HuH-7.5 (cell line): ENCODE measurements at places on chromosomes 4 and X.

- DNase-seq, result no peak
Measured at GRCh38 chr4:81304871-81305270, 89.8 kb upstream of the PRKG2 start.

- no peak for DNase-seq
Measured at GRCh38 chr4:1206299-1207156, 34.1 kb upstream of the SPON2 start.

- no peak for DNase-seq
Measured at GRCh38 chr4:36165631-36166005, 78.7 kb downstream of the ARAP2 start.

- DNase-seq, result no peak
Measured at GRCh38 chrX:96721354-96721753, 36.7 kb downstream of the DIAPH2 start.

- no peak for DNase-seq
Measured at GRCh38 chr4:155738548-155738947, 20.3 kb upstream of the GUCY1B1 start.

- no peak for DNase-seq
Measured at GRCh38 chr4:75514949-75515612, 808 bp downstream of the THAP6 start.

GRCh38 chr4:190014771-190015537, 12.1 kb downstream of the FRG2 start:
- DNase-seq, result no peak

- DNase-seq, result peak; percentile 26
Measured at GRCh38 chr4:143348233-143349077, 11.8 kb downstream of the GAB1 start.

GRCh38 chr4:48259748-48260147, 9.9 kb downstream of the TEC start:
- DNase-seq, result no peak

GRCh38 chr4:183635321-183635720, 23.7 kb downstream of the RWDD4 start:
- DNase-seq, result no peak

GRCh38 chrX:77453190-77453589, 6.0 kb downstream of the FGF16 start:
- no peak for DNase-seq

DNA sequence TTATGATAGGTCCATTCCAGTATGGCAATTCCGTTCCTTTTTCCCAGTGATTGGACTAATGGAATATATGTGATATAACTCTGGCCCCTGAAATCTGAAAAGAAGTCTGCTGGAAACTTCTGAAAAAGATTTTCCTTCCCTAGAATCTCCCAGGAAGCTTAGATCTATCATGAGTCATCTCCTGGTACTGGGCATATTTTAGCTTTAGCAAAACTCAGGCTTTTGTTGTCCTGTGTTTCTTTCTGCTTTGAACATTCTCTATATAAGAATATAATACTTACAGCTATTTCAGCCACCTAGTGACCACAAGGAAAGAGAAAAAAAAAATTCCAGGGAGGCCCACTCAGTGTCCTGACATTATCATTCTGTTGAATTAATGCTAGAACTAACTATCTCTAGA, 597.2 kb upstream of the GRIA3 start:
- DNase-seq, result no peak

DNA sequence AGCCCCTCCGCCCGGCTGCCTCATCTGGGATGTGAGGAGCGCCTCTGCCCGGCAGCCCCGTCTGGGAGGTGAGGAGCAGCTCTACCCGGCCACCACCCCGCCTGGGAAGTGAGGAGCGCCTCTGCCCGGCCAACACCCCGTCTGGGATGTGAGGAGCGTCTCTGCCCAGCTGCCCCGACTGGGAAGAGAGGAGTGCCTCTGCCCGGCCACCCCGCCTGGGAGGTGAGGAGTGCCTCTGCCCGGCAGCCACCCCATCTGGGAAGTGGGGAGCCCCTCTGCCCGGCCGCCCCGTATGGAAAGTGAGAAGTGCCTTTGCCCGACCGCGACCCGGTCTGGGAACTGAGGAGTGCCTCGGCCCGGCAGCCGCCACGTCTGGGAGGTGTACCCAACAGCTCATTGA, 74.3 kb upstream of the TNIP3 start:
- no peak for DNase-seq

- no peak for DNase-seq
Measured at GRCh38 chr4:14650127-14650526, 352.2 kb upstream of the CPEB2 start.

GRCh38 chr4:62018537-62018936, 818.4 kb downstream of the ADGRL3 start:
- no peak for DNase-seq

- DNase-seq, result no peak
Measured at GRCh38 chr4:152699313-152699712, 19.5 kb upstream of the TMEM154 start.

DNA sequence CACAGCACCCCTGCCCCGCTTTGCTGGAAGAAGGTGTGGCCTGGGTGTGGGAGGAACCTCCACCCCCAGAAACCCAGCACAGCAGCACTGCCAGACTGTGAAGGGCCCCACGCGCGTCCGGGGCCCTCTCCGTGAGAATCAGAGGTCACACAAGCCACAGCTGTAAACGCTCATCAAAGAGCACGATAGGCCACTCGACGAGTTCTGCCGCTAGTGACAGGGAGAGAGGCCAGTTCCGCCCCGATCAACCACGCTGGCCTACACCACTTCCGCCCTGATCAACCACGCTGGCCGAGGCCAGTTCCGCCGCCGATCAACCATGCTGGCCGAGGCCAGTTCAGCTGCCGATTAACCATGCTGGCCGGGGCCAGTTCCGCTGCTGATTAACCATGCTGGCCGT, 25.9 kb upstream of the ADRA2C start:
- no peak for DNase-seq

GRCh38 chr4:173270312-173271027, 63.7 kb downstream of the HMGB2 start:
- no peak for DNase-seq

DNA sequence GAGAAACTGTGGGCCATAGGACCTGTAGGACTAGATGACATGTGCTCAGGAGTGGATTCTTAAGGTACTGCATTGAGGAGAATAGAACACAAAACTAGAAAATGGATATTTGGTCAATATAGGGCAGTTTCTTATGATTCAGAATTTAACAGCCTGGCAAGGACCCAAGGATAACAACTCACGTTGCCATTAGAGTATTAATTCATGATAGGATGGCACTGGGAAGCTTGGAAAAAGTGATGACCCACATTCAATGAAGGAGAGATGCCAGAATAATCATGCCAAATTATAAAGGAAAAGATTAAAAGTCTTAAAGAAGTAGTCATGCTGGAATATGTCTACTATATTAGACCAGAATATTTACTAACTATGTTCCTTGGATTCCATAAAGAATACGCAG, 594.5 kb downstream of the ANKRD50 start:
- DNase-seq, result no peak

GRCh38 chr4:54930226-54930625, 195.2 kb downstream of the KDR start:
- no peak for DNase-seq

DNA sequence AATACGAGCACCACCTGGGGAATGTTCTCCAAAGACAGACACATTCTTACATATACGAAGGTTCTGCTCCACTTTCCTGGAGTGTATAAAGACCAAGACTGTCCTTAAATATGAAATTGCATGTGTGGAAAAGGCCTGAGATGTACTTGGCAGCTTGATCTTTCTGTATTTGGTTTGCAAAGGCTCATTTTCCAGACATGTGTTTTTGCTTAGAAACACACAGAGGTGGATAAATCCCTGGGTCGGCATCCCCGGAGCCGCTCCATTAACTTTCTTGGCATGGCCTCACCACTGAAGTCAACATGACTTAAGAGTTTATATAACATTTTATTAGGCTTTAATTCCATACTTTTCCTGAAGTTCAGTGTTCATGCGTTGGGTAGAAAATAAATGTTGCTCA, 239.4 kb downstream of the LDB2 start:
- no peak for DNase-seq

DNA sequence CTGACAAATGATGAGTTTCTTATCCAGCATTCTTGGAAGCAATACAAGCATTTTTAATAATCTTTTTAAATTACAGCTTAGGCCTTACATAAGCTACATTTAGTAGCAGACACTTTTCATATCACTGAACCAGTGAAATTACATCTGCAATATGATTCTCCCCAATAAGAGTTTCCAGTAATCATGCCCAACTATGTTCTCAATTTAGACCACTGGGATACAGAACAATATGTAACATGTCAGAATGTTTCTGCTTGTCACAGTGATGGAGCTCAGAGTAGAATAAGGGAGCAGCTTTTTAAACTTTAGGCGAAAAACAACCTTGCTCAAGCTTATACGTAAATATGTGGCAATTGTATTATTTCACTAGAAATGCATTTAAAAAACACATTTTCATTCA, 1132.2 kb downstream of the FAT4 start:
- DNase-seq, result no peak

DNA sequence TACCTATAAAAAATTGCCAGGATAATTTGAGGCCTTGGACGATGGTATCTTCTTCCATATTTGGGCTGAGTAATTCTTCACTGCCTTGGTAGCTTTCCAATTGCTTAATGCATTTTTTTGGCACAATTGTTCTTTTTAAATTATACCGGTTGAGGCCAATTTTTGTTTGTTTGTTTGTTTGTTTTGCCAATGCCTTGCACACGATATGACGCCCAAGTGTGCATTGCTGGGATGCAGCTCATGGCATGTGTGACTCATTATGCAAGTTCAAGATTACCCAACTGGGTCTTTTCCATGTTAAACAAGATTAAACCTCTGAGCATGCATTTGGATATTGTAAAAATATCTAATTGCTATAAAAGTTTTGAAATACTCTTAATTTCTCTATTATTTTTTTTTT, 71.1 kb upstream of the KCNIP4 start:
- no peak for DNase-seq

- DNase-seq, result no peak
Measured at GRCh38 chr4:181848357-181848756, 394.8 kb upstream of the TENM3 start.

- DNase-seq, result no peak
Measured at GRCh38 chr4:128384091-128384520, 96.5 kb upstream of the PGRMC2 start.

DNA sequence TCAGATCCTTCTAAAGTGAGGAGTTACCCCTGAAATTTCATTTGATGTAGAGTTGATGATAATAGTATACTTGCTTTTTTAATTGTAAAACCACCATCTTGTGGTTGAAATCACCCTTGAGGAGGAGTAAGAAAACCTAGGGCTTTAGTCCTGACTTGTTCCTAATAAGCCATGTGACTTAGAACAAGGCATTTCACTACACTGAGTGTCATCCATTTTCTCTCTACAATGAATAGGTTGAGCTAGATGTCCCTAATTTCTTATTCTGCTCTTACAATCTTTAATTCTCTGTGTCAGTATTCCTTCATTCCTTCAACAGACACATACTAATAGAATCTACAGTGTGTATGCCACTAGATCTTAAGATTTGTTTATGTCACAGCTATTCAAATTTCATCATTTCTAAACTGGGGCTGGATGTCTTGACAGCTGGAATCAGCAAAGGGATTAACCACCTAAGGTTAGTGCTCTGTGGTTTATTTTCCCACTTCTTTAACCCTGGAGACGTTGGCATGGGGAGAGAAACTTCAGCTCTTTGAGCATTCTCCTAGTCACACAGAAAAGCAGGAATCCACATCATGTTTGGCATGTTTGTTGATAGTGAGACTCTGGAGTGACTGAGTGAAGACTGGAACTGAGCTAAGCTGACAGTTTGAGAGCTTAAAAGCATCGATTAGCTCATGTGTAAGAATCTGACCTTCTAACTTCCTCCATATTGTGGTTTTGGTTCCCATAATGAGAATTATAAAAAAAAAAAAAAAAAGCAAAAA, 246.3 kb downstream of the NDST4 start:
- DNase-seq, result no peak

DNA sequence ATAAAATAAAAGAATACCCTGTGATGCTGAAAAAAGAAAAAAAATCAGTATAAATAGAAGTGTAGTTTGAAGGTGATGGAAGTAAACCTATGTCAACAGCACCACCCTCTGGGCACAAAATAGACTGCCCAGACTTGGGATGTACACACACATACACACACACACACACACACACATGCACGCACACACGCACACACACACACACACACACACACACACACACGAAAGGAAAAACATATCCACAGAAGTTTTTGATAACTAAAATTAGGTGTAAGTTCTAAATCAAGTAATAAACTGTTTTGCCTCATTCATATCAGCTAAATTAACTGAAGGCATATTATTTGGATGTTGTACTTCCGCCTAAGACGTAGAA, 40.5 kb downstream of the ANXA5 start:
- DNase-seq, result no peak

DNA sequence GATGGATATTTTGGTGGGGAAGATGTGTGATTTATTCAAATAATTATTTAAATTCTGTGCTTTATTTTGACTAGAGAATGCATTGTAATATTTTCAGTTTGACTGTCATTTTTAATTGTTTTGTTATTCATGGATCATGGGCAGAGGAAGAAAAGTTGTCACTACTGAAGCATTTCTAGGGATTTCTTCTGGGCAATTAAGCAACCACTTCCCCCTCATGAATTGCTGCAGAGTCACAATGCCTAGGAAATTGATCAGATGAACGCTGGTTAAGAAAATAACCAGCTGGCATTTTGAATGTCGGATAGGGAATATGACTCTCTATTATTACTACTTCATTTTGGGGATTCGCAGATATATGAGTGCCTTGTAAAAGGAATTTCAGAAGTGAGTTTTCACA, 283.3 kb downstream of the IL15 start:
- no peak for DNase-seq

GRCh38 chrX:130246084-130246483, 22.6 kb downstream of the ZNF280C start:
- DNase-seq, result no peak

DNA sequence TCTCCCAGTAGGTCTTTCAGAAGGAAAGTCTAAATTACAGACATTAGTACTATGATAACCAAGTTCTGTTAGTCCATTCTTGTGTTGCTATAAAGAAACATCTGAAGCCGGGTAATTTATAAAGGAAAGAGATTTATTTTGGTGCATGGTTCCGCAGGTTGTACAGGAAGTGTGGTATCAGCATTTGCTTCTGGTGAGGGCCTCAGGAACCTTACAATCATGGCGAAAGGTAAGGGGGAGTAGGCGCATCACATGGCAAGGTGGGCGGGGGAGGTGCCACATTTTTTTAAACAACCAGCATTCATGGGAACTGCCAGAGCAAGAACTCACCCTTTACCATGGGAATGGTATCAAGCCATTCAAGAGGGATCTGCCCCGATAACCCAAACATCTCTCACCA, 26.2 kb upstream of the USP46 start:
- no peak for DNase-seq
